Fibroblast of skin of abdomen (primary cell): ENCODE measurements at places on chromosomes 3 and 15.

DNA sequence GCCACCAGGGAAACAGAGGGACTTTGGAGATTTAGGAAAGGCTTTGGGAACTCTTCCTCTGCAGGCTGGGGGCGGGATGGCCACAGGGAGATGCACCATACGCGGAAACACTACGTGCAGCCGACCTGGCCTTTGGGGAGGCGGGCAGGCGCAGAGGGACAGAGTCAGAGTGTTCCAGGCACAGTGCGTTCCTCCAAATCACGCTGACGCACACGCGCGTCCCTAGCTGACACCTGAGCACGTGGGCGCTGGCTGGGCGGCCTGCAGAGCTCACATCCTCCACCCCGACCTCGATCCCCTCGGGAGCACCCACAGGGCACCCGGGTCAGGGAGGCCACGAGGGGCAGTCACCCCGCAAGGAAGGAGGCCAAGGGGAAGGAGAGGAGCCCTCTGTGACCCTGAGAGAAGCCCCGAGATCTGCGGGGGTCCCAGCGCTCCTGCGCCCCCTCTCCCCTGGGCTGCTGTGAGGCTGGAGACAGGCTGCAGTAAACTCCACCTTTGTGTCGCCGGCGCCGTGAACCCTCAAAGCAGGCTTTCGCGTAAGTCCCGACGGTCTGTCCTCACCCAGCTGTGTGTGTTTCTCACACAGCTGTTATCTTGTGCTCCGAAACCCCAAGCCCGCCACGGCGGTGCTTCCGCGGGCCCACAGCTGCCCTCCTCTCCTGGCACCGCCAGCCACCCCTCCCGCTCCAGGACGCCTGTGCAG lies 196.3 kb downstream of the OCA2 start:
- DNase-seq = no peak

- peak; percentile 2 for DNase-seq
Observed at GRCh38 chr15:33612721-33613304, 302.0 kb downstream of the RYR3 start.

DNA sequence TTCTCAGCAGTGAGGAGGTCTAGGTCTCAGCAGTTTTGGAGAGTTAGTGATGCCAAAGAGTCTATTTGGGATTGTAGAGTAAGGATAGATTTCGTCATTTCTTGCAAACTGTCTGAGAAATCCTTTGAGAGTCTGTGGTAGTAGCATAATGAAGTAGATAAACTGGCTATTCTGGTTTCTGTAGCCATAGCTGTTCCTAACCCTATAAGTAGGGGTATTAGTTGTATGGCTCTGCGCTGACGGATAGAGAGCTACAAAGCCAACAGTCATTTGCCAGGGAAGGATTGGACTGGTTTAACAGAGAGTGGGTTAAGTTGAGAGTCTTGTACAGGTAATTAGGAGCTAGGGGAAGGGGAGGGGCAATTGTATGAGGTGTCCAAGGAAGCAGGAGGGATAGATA lies 50.6 kb downstream of the KLHDC8B start:
- DNase-seq = no peak

DNA sequence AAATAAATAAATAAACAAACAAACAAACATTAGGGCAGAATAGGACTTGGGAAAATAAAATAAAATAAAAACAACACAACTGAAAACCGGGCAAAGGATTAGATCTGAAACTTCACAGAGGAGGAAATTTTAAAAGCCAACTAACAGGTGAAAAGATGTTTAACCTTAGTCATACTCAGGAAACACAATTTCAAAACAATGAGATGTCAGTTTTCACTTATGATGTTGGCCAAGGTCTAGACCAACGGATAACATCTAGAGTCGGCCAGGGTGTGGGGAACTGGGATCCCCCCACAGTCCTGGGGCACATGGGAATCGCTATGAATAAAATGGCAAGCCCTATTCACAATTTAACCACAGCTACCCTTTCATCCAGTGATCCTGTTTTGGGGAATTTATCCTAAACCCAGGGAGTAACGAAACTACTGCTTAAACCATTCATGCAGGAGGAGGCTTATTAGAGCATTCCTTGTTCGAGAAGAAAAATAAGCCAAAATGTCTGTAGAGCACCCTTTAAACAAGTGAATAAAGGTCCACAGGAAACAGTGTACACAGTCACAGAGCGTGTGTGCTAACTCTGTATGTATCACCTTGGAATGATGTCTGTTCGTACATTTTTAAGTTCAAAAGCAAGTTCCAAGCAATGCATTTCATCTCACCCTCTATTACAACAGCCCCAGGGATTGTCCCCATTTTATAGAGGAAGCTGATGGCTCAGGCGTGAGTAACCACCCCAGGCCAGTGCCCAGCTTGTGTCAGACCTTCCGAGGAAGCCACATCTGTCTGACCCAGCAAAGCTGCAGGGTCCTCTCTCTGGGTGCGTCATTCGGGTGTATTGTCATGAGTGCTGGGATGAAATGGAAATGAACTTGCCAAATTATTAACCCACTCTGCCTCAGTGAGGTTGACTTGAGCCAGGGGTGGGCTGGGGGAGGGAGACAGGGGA lies 6.3 kb upstream of the ANPEP start:
- peak; percentile 37 for DNase-seq

DNA sequence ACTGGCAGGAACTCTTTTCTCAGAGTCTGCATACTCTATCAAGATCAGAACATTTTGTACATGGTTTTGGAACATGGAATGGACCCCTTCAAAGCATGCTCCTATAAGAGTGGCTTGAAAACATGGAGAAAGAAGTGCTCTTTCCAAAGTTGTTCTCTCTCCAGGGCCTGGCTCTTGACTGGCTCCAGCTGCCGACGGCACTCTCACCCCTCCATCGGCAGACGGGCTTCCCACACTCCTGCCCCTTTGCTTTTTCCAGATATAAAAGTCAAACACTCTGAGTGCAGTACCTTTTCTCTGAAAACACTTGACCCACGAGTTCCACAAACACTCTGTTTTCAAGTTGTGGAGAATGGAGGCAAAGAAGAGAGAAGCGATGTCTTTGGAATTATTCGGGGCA lies 72.5 kb upstream of the ONECUT1 start:
- DNase-seq = no peak

- DNase-seq = peak; percentile 97
Observed at GRCh38 chr15:39127925-39128617, 452.8 kb upstream of the THBS1 start.

DNA sequence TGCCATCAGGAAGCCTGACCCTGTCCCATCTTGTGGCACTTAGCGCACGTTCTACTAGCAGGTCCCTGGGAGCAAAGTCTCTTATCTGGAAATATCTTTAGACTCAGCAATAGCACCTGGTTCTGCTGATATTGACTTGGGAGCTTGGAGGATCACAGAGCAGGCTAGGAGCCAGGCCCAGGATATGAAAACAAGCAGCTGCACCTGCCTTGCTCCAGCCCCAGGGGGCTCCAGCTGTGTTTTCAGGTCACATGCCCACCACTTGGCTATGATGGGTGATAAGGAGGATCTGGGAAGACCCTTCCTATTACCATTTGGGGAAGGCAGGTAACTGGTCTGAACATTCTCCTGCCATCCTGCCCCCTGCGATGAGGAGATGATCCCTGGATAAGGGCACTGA lies 87.8 kb downstream of the C3orf70 start:
- no peak for DNase-seq

DNA sequence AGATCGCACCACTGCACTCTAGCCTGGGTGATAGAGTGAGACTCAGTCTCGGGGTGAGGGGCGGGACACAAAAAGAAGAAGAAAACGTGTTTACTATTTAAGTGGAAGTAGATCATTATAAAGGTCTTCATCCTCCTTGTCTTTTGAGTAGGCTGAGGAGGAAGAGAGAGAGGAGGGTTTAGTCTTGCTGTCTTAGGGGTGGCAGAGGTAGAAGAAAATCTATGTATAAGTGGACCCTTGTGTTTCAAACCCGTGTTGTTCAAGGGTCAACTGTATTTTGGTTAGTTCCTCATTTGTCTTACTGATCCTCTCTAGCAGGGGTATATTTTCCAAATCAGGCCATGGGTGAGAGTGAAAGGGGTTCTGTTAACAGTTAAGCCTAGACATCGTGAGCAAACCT lies 40.1 kb downstream of the TRIM71 start:
- DNase-seq = no peak

DNA sequence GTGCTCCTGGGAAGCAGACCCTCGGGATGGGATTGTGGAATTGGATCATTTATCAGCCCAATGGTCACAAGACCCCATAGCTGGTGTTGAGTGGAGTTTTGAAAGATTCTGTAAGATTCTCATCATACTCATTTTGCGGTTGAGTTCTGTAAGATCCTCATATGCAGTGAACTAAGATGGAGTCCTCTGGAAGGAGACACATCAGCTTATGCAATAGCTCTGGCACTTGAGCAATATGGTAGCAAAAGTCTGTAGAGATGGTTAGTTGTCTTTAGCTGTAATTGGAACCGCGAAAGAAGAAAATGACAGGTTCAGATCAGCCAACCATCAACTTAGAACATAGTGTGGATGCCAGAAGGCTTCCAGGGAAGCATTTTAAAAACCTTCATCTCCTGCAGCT lies 184.5 kb upstream of the TSC22D2 start:
- no peak for DNase-seq

GRCh38 chr3:123818324-123818920 lies 65.7 kb downstream of the MYLK start:
- DNase-seq = peak; percentile 51

- no peak for DNase-seq
Observed at GRCh38 chr3:105317841-105318240, 48.9 kb upstream of the ALCAM start.

- no peak for DNase-seq
Observed at GRCh38 chr15:73996939-73997338, 2.4 kb downstream of the PML start.

GRCh38 chr3:43994657-43995546 lies 246.8 kb upstream of the TOPAZ1 start:
- peak; percentile 16 for DNase-seq

- peak; percentile 70 for DNase-seq
Observed at GRCh38 chr3:194472290-194472920, 14.4 kb downstream of the ATP13A3 start.

GRCh38 chr15:63308491-63308890 lies 31.1 kb downstream of the APH1B start:
- no peak for DNase-seq

- DNase-seq = no peak
Observed at GRCh38 chr15:62550106-62550505, 385.0 kb upstream of the C2CD4B start.

DNA sequence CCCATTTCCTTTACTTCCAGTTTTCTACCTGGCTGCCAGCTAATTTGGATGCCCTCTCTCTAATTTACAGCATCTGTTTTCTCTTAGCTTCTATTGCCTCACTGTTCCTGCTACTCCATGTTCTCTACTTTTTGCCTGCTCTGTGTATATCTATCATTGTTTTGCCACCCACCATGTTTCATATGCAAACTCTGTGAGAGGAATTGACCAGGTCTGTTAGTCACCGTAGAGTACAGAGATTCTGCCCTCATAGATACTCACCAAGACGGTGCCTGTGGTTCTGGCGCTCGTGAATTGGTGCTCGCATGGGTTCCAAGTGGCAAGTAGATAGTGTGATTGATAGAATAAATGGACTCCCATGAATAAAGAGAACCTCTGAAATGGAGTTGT lies 288.8 kb downstream of the CNTN6 start:
- no peak for DNase-seq

DNA sequence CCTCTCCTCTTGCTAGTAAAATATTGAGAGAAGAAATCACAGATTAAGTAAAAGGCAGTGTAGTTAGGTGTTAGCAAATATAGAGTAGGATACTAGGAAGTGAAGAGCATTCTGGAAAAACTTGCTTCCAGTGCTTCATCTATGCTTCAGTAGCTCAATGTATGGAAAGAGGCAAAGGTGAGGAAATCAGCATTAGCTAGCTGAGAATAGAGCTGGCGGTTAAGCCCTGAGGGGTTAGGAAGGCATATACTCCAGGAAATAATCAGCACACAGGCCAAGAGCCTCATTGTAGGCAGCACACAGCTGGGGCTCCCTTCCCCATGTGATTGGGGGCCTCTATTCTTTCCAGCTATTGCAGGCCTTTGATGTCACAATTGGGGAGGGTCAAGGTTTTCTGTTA lies 13.8 kb downstream of the RCCD1 start:
- DNase-seq = no peak
